Hematopoietic multipotent progenitor cell treated with erythropoietin and hydrocortisone succinate and interleukin-3 and kit ligand, for 6 days (in vitro differentiated cells): ENCODE measurements at places on chromosomes 7 and 10.

DNA sequence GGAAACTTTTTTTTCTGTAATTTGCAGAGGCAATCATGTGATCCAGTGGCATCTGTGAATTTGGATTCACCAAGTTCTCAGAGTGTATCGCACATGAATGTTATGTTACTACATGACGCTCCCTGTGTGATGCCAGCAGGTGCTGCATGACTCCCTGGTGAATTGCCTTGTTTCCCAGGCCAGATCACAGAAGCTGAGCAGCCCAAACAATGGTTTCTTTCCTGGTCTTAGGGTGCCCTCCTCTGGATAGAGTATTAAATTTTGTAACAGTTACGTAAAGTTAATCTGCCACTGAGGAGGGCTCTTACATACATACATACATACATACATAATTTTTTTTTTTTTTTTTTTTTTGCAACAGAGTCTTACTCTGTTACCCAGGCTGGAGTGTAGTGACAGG is 3.6 kb downstream of the ZSCAN21 start:
- DNase-seq: peak; percentile 85

GRCh38 chr10:116989439-116989838 is 15.5 kb downstream of the SHTN1 start:
- no peak for DNase-seq

- DNase-seq: no peak
Measured at GRCh38 chr7:125195156-125195555, 265.5 kb upstream of the POT1 start.

GRCh38 chr10:127194599-127194998 is 1.8 kb downstream of the INSYN2A start:
- no peak for DNase-seq
